CD4-positive, alpha-beta memory T cell (primary cell): ENCODE measurements at places on chromosomes 6 and 20. TPM values are rescaled to one million over a fixed set of nuclear protein-coding genes. Genes with fewer than 3 reads are reported as not detected.

The FHL5 gene
- polyA plus RNA-seq = not detected

The NEDD9 gene
- 17.2 TPM for polyA plus RNA-seq

The CST5 gene
- polyA plus RNA-seq = not detected

The TMC2 gene
- not detected for polyA plus RNA-seq

The MBOAT1 gene
- polyA plus RNA-seq = 0.49 TPM

The HRH3 gene
- polyA plus RNA-seq = not detected

The FERMT1 gene
- not detected for polyA plus RNA-seq

The C6orf62 gene
- 125 TPM for polyA plus RNA-seq

The CST7 gene
- 62.8 TPM for polyA plus RNA-seq

The ANKRD6 gene
- 4.2 TPM for polyA plus RNA-seq

DNA sequence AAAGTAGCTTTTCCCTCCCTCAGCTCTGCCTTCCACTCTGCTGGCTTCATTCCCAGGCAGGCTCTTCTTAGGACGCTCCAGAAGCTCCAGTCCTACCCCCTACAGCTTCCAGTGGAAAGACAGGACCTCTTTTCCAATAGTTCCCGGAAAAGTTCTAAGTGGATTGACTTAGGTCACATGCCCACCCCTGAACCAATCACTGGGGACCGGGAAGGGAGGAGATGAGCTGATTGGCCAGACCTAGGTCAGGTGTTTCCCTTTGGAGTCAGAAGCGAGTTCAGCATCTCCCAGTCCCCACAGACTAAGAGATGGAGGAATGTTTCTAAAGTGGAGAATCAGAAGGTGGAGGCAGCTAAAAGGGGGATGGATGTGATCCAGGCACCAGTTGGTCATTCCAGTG lies 62.9 kb upstream of the KCNG1 start:
- no peak for DNase-seq

- no peak for DNase-seq
Measured at GRCh38 chr20:59421089-59421488, 120.7 kb downstream of the EDN3 start.

DNA sequence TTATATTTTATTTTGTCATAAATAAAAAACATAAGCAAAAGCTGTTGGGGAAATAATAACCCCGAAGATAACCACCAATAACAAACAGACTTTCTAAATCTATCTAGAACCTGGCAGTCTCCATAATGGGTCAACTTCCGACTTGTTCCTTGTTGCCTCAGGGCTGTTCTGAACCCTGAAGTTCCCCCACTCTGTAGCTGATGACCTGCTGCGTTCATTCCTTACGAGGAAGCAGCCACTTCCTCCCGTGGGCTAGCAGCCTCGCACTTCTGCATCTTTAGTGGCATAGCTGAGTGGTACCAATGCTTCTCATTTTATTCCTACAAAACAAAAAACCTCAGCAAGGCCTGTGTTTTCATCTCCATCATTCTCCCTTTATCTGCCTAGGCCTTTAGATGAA lies 103.0 kb downstream of the PLEKHG1 start:
- DNase-seq = no peak

DNA sequence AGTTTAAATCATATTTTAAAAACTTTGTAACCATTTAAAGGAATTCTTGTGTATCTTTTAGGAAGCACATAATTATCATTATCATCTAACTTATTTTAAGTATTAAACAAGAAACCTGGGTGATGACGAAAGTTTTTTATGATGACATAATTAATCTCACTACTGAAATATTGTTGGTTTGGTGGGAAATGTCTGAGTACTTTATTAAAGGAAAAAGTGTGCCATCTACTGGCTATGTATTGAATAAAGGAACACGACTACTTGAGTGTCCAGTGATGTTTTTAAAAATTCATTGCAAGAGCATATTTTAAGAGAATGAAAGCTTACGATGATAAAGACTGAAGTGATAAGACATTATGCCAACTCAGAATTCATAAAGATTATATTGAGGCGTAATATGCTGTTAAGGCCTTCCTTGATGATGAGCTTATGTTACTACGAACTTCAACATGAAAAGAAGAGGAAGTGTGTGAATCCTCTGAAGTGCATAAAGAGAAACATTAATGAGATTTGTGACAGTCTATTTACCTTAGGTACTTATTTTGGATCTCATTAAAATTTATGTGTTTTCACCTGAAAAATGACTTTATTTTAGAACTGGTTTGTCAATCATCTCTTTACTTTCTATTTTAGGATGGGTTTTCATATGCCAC lies 12.0 kb upstream of the TRMT11 start:
- DNase-seq = no peak

DNA sequence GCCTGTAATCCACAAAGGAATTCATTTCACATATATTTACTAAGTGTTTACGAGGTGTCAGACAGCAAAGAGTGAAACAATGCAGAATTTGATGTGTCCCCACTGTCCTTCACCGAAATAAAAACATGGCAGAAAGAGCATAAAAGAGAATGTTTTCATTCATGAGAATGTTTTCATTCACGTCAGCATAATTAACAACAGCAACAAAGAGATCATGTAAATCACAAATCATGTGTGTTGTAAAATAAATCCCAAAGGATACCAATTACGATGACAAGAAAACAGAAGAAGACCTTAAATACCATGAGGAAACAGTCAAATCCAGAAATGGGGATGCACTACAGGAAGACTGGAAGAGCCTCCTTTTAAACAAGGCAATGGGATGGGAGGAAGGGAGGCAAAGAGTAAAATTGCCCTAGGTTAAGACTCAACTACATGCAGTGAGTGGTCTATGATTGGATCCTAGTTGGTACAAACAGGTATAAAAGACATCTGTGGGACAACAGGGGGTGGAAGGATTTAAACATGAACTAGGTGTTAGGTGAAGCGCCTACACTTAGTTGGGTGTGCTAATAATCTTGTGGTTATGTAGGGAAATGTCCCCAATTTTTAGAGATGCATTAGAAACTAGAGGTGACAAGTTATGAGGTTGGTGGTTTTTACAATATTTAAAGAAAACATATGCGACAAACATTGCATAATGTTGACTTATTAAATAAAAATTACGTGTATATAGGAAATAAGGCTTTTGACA lies 1.5 kb downstream of the ZSCAN31 start:
- DNase-seq = no peak

- no peak for DNase-seq
Measured at GRCh38 chr20:57399587-57400155, 8.5 kb downstream of the RBM38 start.

DNA sequence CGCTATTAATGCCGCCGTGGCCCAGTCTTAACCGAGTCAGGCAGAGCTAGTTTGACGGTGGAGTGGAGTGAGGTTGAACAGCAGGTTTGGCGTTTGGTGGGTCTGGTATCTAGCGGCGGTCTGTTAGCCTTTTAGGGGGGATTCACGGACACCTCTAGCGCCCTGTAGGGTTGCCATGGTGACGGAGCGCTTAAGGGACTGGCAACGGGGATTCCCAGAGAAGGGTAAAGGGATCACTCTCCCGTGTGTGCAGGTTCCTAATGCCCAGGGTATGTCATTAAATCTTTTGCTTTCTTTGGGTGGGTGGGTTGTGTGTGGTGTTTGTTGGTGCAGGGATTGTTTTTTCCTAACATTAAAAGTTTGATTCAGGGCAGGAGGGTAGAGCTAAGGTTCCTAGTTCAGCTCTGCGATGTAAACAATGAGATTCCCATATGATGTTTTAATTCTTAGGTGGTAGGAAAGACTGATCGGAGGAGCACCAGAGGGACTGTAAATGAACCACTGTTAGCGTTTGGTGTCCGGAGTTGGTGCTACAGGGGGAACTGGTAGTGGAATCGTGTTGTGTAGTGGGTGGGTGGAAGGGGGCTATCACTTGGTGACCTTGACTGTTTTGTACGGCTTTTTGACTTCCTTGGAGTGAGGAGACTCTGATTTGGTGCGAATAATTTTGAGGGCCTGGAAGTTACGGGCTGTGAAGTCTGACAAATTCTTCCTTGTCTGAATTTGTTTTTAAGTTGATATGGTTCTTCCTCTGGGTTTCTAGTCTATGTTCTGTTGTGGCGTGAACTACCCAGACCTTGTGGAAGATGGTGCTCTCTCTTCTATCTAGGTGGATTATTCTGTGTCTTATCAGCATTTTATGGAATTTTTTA lies 5.0 kb downstream of the BRD2 start:
- DNase-seq = peak; percentile 81

DNA sequence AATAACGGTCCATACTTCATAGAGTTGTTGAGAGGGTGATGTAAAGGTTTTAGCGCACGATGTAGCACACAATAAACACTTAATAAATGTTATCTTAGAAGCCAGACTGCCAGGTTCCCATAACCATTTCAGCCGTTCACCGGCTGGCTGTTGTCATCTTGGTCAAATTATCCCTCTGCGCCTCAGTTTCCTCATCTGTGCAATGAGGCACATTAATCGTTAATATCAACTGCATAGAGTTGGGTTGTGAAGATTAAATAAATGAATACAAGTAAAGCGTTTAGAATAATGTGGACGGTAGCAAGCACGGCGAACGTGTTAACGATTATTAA lies 432 bp upstream of the PSMF1 start:
- no peak for DNase-seq

GRCh38 chr20:39433466-39433865 lies 471.3 kb downstream of the DHX35 start:
- DNase-seq = no peak

- no peak for DNase-seq
Measured at GRCh38 chr6:1325461-1326309, 13.8 kb downstream of the FOXQ1 start.

- no peak for DNase-seq
Measured at GRCh38 chr6:87945966-87946365, 101.7 kb upstream of the SPACA1 start.

- no peak for DNase-seq
Measured at GRCh38 chr6:44289726-44290260, 19.5 kb downstream of the TMEM151B start.

GRCh38 chr6:134420614-134421181 lies 102.8 kb upstream of the SGK1 start:
- no peak for DNase-seq

- no peak for DNase-seq
Measured at GRCh38 chr20:25282034-25282781, 34.3 kb downstream of the PYGB start.

GRCh38 chr6:153958860-153959259 lies 80.2 kb upstream of the OPRM1 start:
- no peak for DNase-seq

DNA sequence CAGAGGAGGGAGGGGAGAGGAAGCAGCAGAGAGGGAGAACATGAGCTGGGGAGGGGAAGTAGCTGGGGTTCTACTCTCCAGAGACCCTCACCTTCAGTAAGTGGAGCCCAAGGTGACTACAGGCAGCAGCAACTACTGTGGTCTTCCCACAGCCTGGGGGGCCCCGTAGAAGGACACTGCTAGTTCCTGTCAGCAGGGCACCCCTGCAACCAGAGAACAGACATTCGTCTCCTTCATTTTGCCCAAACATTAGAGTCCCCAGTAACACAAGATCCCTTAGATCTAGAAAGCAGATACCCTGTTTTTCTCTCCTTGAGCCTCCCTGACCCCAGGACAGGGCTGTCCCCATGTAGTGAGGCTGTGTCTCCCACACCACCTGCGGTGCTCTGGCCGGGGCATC lies 8.2 kb downstream of the GNMT start:
- no peak for DNase-seq

- no peak for DNase-seq
Measured at GRCh38 chr6:11772109-11772825, 6.3 kb downstream of the ADTRP start.

GRCh38 chr20:64129146-64129782 lies 21.9 kb upstream of the NPBWR2 start:
- DNase-seq = no peak

DNA sequence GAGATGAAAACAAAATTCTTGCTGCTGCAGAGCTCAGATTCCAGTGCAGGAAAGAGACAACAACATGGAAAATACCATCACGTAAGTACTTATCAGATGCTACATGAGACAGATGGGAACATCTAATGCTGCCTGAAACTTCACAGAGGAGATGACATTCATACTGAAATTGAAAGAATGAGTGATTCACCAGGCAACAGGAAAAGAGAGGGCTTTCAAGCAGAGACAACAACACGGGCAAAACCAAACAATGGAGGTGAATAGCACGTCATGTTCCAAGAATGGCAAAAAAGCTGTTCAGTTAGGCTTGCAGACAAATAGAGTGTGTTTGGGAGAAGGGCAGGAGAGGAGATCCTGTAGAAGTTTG lies 39.3 kb downstream of the GTF2H5 start:
- DNase-seq = no peak

GRCh38 chr6:45645302-45645701 lies 267.6 kb upstream of the SUPT3H start:
- DNase-seq = no peak

DNA sequence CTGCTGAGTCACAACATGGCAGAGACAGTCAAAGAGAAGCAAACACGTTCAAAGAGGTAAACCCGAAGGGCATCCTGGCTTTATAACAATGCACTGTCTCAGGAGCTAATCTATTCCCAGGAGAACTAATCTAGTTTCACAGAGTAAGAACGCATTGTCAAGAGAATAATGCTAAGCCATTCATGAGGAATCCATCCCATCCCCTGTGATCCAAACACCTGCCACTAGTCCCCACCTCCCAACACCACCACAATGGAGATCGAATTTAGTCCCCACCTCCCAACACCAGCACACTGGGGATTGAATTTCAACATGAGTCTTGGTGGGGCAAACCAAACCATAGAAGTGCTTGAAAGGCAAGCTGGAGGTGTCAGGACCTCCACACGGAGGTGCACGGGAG lies 231.5 kb upstream of the ID4 start:
- DNase-seq = no peak

- no peak for DNase-seq
Measured at GRCh38 chr6:72132427-72132826, 246.1 kb downstream of the RIMS1 start.

- no peak for DNase-seq
Measured at GRCh38 chr6:98458708-98459107, 375.7 kb upstream of the POU3F2 start.

DNA sequence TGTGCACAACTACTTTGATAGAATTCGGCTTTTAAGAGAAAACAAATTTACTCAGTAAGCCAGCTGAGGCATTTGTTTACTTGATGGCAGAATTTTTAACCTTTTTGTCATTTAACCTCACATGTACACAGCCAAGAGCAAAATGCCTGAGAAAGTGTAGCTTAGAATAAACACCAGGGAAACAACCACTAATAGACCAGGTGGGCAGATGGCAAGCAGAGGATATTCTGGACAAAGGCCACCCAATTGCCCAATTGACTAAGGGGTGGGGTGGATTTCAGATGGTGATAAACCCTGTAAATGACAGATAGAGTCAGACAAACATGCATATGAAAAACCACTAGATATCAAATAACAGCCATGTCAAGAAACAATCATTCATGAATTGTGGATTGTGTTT lies 190.7 kb upstream of the FBXL4 start:
- DNase-seq = no peak

DNA sequence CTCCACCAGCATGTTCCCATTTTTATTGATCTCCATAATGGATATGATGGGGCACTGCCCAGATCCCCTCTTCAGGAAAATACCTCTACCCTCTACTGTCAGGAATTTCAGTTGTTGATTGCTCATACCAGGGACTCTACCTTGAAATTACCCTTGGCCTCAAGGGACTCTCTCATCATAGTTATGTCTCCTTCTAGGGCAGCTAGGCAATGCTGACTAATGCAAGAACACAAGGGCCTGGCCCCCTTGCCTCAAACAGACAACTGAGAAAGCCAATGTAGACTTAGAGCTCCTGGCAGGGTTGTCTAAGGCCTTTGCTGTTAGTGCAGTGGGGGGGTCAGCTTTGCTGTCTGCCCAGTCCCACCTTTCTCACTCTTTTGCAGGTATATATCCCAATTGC lies 493.1 kb downstream of the BTBD3 start:
- no peak for DNase-seq
